ENCODE measurements at places on chromosomes 5 and 9. TPM values are rescaled to one million over a fixed set of nuclear protein-coding genes. Genes with fewer than 3 reads are reported as not detected.

CDC14B gene
- 18.4 TPM for total RNA-seq

INSL4 gene
- not detected for total RNA-seq

MLANA gene
- not detected for total RNA-seq

ZNF366 gene
- 9.0 TPM for total RNA-seq

FOXD4 gene
- total RNA-seq = not detected

IL3 gene
- not detected for total RNA-seq

SPINK13 gene
- not detected for total RNA-seq

PPIP5K2 gene
- 17.9 TPM for total RNA-seq

ARHGEF28 gene
- total RNA-seq = 2.9 TPM

IRX2 gene
- total RNA-seq = not detected

FOXI1 gene
- not detected for total RNA-seq

TXNDC8 gene
- total RNA-seq = not detected

DNA sequence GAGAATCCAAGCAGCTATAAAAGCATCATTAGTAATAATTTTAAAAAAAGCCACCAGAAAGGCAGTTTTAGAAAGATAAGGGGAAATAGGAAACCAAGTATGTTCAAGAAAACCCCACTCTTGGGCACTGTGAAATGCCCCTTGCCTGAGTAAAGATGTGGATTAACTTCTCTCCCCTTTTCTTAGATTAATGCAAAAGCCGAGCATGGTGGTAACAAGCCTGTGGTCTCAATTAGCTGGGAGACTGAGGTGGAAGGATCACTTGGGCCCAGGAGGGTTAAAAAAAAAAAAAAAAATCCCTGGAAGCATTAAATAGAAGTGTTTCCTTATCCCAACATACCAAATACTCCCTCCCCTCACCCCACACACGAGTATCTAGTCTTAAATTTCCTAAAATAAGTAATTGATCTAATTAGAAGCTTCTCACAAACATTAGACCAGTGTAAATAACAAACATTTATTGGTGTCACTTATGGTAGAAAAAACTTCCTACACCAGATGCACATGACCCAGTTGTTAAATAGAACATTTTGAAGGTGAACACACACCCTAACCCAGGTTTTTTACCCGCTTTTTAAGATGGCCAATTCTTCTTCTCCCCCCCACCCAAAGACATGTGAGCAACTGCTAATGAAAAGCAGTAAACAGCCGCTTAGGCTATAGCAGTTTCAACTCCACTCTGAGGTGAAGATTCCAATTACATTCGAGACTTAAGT, 5.2 kb downstream of the HSPA5 start:
- no peak for DNase-seq

GRCh38 chr9:92658611-92659010, 11.3 kb downstream of the IPPK start:
- DNase-seq = no peak

DNA sequence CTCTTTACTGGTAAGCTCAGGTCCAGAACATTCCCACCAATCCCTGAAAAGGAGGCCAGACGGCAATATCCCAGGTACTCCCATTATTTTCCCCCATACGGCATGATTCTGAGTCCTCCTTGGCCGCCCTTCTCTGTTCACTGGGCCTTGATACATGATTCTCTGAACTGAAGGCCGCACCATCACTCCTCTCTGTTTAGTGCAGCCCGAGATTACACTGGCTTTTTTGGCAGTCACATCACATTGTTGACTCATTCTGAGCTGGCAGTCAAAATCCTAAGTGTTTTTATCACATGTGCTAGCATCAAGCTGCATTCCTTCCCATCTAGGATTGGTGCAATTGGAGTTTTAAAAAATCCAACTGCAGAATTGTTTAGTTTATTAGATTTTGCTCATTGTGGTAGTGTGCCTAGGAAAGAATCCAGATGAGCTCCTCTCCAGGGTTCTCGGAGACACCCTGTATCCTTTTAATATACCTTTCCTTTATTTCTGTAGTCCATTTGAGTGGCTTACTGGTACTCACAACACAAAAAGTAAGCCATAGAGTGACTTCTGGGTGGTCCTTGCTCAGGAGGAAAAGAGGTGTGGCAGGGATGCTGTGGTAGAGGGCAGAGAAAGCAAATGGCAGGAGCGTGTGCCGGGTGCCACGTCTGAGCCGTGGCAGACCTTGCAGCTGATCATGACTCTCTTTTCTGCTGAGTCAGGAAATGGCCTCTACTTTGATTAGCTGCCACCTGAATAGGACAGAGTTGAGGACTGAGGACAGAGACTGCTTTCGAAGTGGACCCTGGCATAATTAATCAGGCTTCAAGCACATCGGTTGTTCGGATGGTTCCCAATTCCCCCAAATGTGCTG, 121.1 kb upstream of the IL12B start:
- DNase-seq = peak; percentile 85

DNA sequence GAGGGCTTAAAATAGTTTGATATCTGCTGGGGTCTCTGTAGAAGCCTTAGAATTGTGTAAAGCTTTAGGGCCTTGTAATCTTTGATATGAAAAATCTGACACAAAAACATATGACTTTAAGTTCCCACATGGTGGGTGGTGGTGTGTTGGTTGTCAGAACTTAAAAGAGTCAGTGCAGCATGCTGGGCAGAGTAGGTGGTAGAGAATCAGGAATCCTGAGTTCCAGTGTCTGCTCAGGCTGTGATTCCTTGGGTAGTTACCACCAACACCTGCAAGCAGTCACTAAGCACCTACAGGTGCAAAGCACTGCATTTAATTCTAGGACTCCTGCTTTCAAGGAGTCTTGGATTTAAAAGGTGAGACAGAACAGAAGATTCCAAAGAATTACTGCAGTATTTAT, 144.6 kb downstream of the ACER2 start:
- no peak for DNase-seq

DNA sequence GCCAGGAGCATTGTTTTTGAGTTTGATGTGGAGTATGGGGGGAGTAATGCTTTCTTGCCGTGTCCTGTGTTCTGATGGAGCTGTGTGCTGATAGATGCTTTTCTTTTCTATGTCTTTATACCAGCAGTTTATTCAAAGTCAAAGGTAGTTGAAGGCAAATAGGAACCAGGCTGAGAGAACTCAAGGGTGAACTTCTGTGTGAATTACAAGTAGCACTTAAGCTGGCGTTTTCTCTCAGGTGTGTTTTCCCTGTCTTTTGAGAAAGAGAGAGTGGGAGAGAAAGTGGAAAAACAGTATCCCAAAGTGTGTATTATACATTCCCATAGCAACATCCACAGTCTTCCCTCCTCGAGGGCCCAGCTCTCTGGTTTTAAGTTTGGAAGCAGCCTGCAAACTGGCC, 1.5 kb downstream of the TNFAIP8 start:
- DNase-seq = no peak

DNA sequence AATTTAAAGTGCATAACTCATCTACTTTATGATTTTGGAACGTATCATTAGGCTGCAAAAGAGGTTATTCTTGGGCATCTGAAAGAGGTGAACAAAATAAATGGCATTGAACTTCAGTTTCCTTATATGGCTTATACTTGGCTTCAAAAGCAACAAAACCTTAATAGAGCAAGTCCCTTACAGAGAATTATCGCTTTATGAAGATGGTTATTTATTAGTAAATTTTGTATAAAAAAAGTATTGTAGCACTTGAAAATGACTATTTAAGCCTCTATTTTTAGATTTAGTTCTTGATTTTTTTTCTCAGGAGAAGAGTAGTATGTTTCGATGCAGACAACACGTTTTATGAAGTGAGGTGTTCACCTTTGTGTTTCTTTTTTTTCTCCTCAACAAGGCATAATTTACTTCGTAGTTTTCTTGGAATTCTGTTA, 2.0 kb downstream of the ERBIN start:
- no peak for DNase-seq

- no peak for DNase-seq
Observed at GRCh38 chr5:133390416-133391353, 221.7 kb downstream of the FSTL4 start.

DNA sequence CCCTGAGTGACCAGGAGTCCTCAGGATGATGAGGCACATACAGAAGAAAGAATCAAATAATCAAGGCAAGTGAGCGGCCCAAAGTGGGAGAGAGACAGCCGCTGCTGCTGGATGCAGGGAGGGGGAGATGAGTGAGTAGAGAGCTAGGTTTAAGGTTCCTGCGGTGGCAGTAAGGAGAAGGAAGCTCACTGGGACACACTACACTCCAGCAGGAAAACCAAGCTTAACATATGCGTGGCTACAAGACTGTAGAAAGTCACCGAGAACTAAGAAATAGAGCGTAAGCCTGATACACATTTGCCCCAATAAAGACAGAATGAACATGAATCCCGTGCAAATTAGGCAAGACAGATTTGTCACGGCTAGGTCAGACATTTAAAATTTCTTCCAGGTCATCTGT, 470.2 kb downstream of the KDM4C start:
- no peak for DNase-seq

GRCh38 chr5:123708074-123708806, 196.3 kb downstream of the CSNK1G3 start:
- no peak for DNase-seq

GRCh38 chr9:125438506-125439433, 177.1 kb downstream of the GAPVD1 start:
- DNase-seq = no peak

GRCh38 chr5:10913841-10914240, 152.8 kb upstream of the DAP start:
- no peak for DNase-seq

DNA sequence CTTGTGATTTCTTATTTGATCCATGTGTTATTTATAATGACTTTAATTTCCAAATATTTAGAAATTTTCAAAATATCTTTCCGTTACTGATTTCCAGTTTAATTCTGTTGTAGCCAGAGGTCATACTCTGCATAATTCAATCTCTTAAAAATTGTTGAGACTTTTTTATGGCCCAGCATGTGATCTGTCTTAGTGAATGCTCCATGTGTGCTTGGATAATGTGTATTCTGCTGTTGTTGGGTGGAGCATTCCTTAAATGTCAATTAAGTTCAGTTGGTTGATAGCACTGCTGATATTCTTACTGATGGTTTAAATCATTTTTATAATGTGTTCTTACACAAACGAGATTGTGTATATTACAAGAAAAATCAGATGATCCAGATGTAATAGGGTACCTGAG, 180.8 kb downstream of the RGS3 start:
- DNase-seq = no peak

DNA sequence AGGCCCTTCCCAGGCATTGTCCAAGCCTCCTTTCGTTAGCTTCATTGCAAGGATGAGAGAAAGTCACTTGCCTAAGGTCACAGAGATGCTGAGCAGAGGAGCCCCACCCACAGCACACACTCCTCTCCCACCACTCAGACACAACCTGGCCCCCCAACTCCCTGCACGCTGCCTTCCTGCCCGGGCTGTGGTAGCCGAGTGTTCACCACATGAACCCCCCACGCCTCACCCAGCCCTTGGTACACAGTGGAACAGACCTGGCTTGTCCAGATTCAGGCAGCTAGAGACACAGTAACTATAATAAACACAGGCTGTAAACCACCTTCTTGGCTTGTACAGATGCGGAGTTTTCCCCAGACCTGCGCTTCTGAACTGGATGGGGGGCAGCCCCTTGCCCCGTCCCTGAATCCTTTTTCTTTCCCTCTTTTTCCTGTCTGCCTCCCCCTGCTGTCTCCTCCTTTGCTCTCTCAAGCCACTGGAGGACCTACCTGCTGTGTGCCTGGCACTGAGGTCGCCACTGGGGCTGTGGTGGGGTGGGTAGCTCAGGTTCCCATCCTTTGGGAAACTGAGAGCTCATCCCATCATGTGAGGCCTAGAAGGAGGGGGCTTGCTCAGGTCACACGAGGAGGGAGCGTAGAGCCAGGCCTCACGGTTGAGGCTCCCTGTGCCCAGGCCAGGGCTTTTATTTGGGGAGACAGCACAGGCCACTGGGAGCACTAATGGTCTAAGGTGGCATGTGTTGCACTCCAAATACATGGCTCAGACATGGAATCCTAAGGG, 55.7 kb upstream of the SYNPO start:
- DNase-seq = no peak

DNA sequence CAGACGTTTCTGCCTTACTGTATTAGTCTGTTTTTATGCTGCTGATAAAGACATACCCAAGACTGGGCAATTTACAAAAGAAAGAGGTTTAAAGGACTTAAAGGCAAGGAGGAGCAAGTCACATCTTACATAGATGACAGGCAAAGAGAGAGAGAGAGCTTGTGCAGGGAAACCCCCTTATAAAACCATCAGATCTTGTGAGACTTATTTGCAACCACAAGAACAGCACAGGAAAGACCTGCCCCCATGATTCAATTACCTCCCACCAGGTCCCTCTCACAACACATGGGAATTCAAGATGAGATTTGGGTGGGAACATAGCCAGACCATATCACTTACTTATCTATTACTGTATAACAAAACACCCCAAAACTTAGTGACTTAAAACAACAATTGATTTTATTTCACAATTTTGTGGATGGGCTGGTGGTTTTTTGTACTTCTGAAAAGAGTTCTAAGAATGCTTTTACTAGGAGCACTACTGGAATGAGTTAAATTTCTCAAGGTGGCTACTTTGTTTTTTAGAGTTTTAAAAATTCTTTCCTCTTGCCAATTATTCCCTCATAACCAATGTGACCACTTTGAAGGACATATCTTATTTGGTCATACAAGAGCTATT, 10.3 kb downstream of the RUSC2 start:
- no peak for DNase-seq

- no peak for DNase-seq
Observed at GRCh38 chr5:156361436-156362109, 34.6 kb downstream of the SGCD start.

- DNase-seq = no peak
Observed at GRCh38 chr5:37724395-37725125, 115.3 kb downstream of the GDNF start.

DNA sequence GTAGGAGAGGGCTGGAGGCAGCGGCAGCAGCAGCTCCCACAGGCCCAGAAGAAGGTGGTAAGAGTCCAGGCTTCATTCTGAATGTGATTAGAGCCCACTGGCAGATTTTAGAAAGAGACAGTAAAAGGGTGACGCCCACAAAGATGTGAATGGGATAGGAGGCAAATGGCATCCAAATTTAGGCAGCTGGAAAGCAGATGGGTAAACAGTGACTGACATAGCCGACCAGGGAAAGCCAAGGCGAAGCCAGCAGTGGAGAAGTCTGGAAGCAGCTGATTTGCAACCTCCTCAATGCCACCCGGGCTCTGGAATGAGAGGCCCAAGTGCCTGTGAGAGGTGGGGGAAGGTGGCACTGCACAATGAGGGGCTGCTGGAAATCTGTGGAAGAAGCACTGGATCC, 103.3 kb downstream of the C5orf15 start:
- DNase-seq = no peak

DNA sequence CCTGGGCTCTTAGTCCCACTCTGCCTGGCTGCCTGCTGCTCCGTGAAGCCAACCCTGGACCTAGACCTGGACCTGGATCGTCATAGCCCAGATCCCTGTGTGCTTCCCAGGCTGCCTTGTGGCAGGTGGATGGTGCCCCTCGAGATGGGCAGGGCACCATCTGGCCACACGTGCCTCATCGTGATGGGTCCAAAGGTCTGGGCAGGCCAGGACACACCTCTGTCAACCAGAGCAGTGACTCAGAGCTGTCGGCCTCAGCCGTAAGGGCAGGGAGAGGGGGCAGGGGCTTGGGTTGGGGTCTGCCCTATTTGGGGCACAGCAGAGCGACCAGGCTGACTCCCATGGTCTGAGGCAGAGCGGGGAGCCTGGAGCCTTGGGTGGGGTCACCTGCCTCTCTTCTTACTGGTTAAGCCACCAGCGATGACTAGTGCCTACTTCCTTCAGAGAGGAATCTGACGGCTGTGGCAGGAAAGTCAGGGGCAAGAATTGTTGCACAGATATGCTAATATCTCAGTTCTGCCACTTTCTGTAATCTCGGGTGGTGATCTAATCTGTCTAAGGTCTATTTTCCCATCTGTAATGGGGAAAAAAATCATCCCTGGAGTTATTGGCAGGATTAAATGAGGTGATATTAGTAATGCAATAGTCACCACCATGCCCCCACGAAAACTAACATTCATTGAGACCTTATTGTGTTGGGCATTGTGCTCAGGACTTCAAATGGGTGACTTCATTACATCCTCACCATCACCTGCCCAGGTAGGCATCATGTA, 3.2 kb upstream of the CDHR2 start:
- DNase-seq = no peak

All from right atrium auricular region (tissue), 2 donors.